AG08395 (cell line): ENCODE measurements at places on chromosomes 3 and 15.
A peak's percentile ranks its signal among the peaks of the same experiment; 100 is the strongest.

GRCh38 chr3:124859025-124859424 lies 28.1 kb downstream of the ITGB5 start:
- DNase-seq: peak; percentile 56

DNA sequence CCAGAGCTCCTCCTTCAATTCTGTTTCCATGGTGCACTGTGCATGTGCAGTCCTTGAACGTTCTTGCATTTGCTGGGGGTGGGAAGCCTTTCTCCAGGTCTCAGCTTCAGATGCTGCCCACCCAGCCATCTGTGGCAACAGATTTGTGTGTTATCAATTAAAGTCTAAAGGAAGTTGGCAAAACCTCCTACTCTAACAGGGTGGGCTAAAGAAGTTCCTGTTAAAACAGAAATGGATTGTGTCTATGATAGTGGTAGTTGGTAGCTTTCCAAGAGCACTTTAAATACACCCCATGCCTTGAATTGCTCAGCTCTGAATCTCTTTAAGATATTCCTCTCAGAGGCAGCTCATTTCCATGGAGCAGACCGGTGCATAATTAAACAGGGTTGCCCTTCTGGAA lies 488.0 kb upstream of the SUCLG2 start:
- no peak for DNase-seq

GRCh38 chr3:112005091-112005672 lies 6.5 kb downstream of the TAGLN3 start:
- DNase-seq: no peak

DNA sequence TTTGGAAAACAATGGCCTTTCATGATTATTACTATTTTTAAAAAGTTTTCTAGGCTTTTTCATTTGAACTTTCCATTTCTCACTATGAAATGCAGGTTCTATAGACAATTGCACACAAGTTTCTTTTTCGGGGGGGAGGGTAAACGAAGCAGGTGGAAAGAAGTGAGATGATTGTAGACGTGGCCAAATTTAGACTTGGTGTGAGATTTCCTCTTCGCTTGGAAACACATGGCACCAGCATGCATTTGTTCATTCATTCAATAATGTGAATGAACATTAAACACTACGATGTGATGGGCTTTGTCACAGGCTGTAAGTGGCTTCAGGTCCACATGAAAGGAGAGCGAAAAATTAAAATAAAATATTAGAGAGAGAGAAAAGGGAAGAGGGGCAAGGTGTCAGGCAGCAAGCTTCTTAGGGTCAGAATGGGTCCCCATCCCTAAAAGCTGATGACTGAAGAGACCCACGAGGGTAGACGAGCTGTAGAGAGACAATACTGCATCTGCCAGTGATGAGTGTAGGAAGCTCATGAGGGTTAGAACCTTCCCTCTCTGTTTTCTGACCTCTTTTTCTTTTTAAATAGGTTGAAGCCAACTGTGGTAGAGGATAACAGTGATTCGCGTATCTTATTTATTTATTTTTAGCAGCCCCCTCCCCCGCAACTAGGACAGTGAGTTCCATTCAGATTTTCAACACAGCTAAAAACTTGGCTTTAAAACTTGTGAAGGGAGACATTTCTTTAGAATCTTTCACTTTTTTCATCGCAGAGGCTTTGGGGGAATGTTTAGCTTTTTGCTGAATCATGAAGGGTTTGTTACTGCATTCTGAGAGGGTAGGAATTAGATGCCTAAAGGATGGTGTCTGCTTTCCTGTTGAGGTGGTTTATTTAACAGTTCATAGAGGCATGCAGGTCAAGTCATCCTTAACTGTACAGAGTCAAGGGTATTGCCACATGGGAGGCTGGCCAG lies 36.2 kb downstream of the GAP43 start:
- no peak for DNase-seq

GRCh38 chr3:142447852-142448823 lies at the start of gene XRN1:
TSS of gene XRN1 (minus strand) at chr3:142448037. CDS start at chr3:142447944, 93 bp downstream.
- DNase-seq: peak; percentile 99

DNA sequence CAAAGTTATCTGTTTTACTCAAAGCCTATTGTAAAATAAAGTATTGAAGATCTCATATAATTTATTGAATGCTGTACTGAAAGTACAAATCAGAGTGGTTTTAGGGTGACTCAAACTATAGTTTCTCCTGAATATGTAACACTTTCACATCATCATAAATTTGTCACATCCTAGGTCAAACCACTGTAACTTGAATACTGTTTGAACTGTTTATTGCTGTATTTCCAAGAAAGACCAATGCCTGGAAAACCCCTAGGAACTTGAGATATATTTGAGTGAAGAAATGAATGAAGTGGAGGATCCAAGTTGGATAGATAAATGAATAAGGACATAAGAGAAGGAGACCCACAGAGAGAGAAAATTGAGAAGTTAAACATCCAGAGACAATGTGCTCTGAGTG lies 348.2 kb downstream of the GRM7 start:
- no peak for DNase-seq

DNA sequence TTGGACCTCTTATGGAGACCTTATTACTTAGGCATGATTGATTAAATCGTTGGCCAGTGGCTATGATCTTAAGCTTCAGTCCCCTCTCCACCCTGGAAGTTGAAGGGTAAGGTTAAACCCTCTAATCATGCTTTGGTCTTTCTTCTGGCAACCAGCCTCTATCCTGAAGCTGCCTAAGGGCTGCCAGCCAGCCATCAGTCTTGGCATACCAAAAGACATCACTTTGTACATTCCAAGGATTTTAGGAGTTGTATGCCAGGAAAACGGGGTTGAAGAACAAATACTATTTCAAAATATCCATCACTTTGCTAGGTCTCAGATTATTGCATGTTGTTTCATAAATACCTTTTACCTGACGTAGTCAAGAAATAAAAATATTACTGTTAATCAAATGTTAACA lies 28.9 kb downstream of the UBE2E2 start:
- peak; percentile 6 for DNase-seq

DNA sequence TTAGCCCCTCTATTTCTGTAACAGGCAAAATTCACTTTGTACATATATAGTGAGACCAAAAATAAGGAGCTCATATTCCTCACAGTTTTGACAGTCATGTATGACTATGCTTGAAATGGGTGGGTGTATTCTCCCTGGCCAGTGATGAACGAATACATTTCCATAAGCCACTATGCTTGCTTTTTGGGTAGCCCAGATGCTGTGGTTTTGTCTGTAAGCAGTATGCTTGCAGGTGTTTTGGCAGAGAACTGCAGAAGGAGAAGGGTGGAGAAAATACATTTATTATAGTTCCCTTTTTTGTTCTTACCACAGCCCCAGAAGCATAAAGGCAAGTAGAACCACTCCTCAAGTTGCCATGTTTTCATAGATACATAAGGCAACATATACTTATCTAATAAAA lies 131.2 kb downstream of the RBMS3 start:
- DNase-seq: no peak

GRCh38 chr3:134300520-134300919 lies 49.9 kb upstream of the RYK start:
- DNase-seq: no peak

DNA sequence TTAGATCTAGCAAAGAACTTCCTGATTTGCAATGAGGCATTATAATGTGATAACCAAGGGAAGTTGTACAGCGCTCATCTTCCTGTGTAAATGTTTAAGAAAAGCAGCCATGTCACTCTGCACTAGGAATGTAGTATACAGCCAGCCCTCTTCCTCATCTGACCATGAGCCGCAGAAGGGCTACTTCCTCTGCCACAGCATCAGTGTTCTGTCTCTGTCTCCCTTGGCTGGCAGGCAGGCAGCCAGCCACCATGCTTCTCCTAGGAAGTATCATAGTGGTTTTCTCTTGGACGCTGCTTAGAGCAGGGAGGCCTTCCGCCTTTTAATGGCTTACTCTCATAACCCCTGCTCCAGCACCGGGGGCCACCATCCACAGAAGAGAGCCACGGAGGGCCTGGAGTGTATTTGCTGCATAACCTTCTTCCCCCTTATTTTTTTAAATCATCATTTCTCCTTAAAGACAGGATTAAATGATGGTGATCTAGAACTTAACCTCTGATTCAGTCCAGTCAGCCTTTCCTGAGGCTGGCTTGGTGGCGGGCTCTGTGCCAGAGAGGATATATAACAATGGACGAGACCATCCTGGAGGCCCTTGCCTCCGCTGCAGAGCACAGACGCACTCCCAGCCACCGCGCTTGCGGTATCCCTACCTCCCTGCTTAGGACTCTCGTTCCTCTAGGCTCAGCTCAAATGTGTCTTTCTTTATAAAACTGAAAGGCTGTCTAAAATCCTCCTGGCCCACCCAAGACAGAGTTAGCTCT lies 57.3 kb upstream of the PLXNA1 start:
- no peak for DNase-seq

- no peak for DNase-seq
Measured at GRCh38 chr3:12541625-12542024, 3.7 kb downstream of the MKRN2OS start.

DNA sequence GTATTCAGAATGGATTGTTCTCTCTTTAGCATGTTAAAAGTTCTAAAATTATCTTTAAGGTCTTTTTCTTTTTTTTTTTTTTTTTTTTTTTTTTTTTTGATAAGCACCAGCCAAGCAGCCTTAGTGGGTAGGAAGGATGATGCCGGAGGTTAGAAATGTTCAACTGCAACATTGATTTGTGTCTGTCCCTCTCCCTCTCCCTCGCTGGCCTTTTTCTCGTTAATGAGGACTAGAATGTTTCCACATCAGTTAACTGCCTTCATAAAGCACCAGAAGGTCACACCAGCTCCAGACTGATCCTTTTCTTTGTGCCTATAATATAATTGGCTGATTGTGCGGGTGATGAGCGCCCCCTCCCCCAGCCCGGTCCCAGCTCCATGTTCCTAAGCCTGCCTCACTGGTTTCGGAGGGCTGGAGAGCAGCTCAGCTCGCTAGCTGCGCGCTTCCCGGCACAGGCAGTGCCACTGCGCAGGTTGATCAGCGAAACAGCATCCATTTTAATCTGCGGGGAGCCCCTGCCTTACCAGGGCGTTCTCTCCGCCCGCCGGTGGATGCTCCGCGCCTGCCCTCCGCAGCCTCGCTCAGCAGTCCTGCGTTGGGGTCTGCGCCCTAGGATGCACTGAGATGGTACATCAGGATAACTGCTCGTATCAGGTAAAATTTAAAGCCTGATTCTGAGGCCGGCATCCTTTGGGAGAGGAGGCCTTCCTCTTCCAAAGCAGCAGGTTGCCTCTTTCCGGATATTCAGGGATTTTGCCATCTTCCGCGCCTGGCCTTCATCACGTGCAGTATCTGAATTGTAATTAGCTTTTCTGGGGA lies 148.9 kb upstream of the IL12A start:
- no peak for DNase-seq

DNA sequence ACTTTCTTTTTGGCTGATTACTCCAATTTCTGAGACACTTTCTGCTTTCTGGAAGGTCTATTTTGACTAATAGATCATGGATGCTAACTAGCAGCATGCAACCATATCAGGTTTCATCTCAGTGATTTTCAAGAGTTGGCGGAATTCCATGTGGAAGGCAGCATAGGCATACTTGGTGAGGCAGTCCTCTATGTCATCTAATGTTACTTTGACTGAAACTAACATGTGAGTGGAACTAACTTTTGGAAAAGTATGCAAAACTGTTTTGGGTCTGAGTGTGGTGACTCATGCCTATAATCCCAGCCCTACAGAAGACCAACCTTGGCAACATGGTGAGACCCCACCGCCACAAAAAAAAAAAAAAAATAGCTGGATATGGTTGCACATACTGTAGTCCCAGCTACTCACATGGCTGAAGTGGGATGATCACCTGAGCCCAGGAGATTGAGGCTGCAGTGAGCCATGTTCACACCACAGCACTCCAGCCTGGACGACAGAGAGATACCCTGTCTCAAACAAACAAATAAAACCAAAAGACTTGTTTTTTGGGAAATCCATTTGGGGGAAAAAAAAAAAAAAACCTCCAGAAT lies 1033.7 kb downstream of the ROBO1 start:
- peak; percentile 22 for DNase-seq

DNA sequence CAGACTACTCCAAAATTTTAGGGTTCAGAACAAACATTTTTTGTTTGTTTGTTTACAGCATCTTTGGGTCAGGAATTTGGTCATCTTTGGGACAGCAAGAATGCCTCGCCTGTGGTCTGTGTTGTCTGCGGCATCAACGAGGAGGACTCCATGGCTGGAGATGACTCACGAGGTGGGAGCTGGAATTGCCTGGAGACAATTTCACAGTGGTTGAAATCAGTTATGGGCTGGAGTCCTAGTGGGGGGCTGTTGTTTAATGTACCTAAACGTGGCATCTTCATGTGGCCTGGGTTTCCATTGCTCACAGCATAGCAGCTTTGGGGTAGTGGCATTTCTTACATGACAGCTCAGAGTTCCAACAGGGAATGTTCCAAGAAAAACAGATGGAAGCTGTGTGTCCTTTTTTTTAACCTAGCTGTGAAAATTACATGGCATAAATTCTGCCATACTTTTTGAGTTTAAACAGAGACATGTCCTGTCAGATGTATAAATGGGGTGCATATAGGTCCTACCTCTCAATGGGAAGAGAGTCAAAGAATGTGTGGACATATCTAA lies 507.3 kb upstream of the CBLB start:
- no peak for DNase-seq

GRCh38 chr15:39713846-39714245 lies 68.8 kb downstream of the FSIP1 start:
- no peak for DNase-seq

DNA sequence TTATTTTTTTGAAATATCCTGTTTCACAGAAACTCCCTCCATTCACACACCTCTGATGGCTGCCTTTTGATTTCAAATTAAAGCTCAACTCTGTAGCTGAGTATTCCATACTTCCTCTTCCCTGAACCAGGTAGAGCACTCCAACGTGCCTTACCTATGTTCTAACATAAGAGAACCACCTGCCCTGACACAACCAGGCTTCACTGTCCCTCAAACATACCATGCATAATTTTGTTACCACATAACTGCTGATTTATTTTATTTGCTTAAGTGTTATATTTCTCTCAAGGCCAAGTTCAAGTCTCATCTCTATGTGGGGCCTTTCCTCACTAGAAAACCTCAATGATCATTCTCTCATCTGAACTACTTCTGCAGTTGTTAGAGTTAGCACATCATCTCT lies 209.7 kb downstream of the P3H2 start:
- no peak for DNase-seq

- DNase-seq: no peak
Measured at GRCh38 chr3:12443781-12444522, 40.3 kb upstream of the TSEN2 start.

DNA sequence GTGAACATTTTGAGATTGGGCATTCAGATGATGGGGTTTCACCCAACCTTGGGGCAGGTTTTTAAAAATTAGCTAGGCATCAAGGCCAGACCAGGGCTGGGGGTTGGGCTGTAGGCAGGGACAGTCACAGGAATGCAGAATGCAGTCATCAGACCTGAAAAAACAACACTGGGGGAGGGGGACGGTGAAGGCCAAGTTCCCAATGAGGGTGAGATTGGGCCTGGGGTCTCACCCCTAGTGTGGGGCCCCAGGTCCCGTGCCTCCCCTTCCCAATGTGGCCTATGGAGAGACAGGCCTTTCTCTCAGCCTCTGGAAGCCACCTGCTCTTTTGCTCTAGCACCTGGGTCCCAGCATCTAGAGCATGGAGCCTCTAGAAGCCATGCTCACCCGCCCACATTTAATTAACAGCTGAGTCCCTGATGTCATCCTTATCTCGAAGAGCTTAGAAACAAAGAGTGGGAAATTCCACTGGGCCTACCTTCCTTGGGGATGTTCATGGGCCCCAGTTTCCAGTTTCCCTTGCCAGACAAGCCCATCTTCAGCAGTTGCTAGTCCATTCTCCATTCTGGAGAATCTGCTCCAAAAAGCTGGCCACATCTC lies 6.1 kb downstream of the RHO start:
- no peak for DNase-seq
